ENCODE measurements at places on chromosomes 5 and 9.
A peak's percentile ranks its signal among the peaks of the same experiment; 100 is the strongest.

DNA sequence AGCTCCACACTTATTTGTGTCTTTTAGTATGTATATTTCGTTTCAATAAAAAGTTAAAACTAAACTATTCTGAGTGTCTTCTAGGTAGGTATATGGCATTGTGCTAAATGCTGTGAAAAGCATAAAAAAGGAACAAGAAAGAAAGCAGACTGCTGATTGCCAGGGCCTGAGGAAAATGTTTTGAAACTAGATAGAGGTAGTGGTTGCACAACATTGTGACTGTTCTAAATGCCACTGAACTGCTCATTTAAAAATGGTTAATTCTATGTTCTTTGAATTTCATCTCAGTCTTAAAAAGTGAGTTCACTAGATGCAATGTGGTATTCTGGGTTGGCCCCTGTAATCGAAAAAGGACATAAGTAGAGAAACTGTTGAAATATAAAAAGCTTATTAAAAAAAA is 2.6 kb upstream of the ALAD start:
- DNase-seq = no peak

GRCh38 chr5:72709341-72709740 is 107.1 kb upstream of the TNPO1 start:
- no peak for DNase-seq

- no peak for DNase-seq
Measured at GRCh38 chr5:169831331-169831730, 149.0 kb downstream of the INSYN2B start.

DNA sequence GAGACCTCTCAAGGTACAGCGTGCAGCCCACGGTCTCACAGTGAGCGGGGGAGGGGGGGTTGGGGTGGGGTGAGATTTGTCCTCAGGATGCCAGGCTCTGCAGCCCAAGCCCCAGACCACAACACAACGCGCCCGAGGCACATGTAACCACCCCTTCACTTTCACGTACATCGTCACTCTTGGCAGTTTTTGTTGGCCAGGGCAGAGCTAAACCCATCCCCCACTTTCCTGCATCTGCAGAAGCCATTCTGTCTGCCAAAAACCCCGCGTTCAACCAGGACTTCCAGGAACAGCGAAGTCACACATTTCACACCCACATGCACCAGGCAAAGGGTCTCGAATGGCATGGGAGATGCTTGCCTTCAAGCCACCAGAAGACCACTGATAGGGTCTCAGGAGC is 9.4 kb upstream of the SMIM23 start:
- DNase-seq = no peak

GRCh38 chr9:15306757-15307522 is at the start of gene TTC39B:
TSS of gene TTC39B (minus strand) at chr9:15307216. CDS start at chr9:15307125, 91 bp downstream.
- DNase-seq = peak; percentile 64

- DNase-seq = no peak
Measured at GRCh38 chr5:82745016-82745415, 332.2 kb downstream of the TMEM167A start.

DNA sequence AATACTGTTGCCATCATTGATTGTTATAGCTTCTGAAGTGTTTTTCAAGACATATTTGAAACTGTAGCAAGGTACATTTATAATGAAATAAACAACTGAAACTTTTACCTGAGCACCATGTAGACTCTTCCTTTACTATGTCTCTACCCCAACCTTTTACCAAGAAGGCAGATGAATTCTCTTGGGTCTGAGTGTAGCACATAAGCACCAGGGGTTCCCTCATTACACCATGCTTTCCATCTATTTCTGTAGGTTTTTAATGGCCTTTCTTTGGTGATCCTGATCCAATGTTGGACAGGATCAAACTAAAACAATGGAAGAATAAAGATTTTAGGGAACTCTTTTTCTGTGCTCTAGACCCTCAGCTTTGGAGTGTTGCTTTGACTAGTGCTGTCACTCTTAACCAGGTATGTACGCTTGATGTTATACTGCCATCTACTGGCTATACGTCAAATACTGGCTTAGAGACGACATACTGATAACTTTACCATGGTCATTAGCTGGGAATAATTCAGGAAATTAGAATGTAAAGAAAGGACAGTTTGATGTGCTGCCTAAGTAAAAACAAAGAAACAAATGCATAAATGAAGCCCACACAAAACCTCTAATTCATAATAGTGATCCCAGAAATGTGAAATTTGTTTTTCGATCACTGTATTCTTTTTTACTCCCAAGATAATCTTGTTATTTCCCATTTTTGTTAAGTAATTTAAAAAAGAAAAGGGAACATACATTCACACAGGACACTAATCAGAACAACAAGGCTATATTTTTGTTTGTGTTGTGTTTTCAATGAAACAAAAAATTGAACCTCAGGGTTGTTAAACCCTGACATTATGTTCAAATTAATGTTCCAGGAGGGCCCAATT is 30.7 kb downstream of the IFNW1 start:
- DNase-seq = peak; percentile 29

- DNase-seq = no peak
Measured at GRCh38 chr5:31807789-31808540, 169.0 kb downstream of the PDZD2 start.

DNA sequence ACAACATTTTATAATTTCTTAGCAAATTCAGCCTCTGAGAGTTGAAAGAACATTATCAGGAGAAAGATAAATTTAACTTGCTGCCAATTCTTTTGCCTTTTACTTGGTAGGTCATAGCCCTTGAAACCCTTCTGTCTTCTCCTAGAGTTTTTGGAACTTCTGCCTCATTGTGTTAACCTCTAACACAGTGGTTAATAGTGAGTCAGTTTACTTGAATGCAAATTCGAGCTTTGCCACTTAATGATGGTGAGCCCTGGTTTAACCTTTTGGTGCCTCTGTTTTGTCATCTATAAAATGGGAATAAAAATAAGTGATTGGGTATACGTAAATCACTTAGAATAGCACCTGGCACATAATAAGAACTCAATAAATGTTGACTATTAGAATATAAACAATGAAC is 1.8 kb upstream of the INIP start:
- no peak for DNase-seq

DNA sequence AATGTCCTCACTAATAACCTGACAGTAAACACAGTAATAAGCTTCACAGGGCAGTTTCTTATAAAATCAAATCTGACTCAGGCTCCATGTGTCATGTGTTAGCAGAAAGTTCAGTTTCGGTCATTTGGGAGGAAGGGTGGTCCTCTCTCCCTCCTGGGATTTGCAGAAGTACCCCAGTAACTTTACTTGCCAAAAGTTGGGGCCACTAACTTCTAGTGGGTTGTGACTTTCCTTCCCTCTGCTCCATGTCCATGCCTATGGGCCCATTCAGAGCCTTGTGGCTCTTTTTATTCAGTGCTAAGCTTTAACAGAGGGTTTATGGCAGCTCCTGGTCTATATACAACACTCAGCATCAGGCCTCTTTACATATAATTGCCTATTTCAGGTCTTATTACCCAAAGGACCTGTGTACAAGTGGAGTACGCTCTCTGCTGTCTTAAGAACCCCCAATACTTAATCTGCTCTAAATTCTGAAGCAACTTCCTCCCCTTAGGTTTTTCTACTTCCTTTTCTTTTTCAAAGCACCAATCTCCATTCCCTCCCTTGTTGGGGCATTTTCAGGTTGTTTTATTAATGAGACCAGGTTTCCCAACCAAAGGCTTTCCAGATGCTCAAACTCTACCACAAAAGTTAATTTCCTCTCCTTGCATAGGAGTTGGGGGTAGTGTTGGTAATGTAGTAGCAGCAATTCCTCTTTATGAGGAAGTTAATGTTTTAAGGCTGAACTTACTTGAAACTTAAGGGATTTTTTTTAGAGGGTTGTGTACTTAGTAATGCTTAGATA is 107.7 kb downstream of the CCDC192 start:
- no peak for DNase-seq

DNA sequence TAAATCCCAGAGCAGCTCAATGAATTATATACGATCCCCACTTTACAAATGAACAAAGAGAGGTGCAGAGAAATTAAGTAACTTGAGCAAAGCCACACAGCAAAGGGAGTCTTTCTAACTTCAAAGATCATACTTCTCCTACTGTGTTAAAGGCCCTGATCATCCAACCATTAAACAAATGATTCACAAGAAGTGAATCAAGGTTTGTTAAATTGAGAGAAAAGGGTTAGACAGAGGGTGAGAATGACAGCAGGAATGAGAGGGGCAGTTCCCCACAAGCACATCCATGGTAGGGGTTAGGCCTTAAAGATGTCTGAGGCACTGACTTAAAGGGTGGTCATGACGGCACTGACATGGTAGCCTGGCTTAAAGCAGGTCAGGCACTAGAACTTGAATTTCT is 10.7 kb downstream of the IDNK start:
- no peak for DNase-seq

GRCh38 chr5:54073131-54073530 is 237.2 kb downstream of the ARL15 start:
- no peak for DNase-seq

DNA sequence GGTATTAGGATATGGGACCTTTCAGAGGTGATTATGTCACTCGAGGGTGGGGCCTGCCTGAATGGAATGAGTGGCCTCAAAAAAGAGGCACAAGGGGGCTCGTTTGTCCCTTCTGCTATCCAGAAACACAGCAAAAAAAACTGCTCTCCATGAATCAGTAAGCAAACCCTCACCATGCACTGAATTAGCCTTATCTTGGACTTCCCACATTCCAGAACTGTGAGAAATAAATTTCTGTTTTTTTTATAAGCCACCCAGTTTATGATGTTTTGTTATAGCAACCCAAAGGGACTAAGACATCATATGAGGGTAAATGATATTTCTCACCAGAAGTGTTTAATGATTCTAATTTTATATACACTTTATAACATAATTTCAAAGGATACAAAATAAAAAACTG is 476.6 kb upstream of the EDIL3 start:
- DNase-seq = no peak
